ENCODE measurements at places on chromosomes 2 and 18. TPM values are rescaled to one million over a fixed set of nuclear protein-coding genes. Genes with fewer than 3 reads are reported as not detected.
A peak's percentile ranks its signal among the peaks of the same experiment; 100 is the strongest.

DNA sequence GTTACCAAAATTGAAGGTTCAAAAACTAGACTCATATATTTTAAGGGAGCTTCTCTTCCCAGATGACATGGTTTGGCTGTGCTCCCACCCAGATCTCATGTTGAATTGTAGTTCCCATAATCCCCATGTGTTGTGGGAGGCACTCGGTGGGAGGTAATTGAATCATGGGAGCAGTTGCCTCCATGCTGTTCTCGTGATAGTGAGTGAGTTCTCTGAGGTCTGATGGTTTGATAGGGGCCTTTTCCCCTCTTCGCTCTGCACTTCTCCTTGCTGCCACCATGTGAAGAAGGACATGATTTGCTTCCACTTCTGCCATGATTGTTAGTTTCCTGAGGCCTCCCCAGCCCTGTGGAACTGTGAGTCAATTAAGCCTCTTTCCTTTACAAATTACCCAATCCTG lies 140.1 kb downstream of the MAIP1 start:
- H3K27ac ChIP-seq, result no peak overlapping the region
- DNase-seq, result no peak

GRCh38 chr2:39241588-39241987 lies 2.2 kb downstream of the CDKL4 start:
- H3K27me3 ChIP-seq, result no peaks in the 10 kb centered on the region
- H3K4me3 ChIP-seq, result no peak overlapping the region
- peaks cover 10% of the 10 kb centered on the region for H3K36me3 ChIP-seq
- H3K27ac ChIP-seq, result no peak overlapping the region
- peaks cover 5% of the 10 kb centered on the region for H3K4me1 ChIP-seq

GRCh38 chr2:119759451-119760236 lies at the start of gene PTPN4:
Gene PTPN4 (plus strand): TSS chr2:119759922. CDS start chr2:119809854, 49,932 bp downstream.
- H3K36me3 ChIP-seq, result no peaks in the 10 kb centered on the region
- peak within 1 kb of the TSS; percentile 96 for H3K4me3 ChIP-seq
- peaks cover 3% of the 10 kb centered on the region for H3K27me3 ChIP-seq
- peak within 1 kb of the TSS; percentile 97 for H3K27ac ChIP-seq

DNA sequence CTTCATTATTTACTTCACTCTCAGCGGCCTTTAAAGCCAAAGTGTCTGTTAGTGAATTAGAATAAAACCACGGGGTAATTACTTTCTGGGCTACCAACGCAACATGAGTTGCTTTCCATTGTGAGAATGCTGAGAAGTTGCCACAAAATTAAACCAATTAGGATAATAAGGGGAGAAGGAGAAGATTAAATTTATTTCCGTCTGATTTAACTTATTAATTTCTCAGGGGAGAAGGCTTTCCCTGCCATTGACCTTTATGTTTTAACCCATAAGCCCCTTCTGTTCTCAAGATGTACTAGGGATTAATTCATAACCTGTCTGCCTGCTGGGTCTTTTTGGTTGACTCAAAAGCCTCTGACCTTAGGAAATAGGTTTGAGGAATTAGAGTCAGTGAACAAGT lies 42.3 kb upstream of the IGFBP5 start:
- H3K4me1 ChIP-seq, result peaks cover 77% of the 10 kb centered on the region
- no peak for DNase-seq
- no peaks in the 10 kb centered on the region for H3K27me3 ChIP-seq
- peaks cover 2% of the 10 kb centered on the region for H3K36me3 ChIP-seq
- no peak overlapping the region for H3K4me3 ChIP-seq
- H3K27ac ChIP-seq, result no peak overlapping the region

DNA sequence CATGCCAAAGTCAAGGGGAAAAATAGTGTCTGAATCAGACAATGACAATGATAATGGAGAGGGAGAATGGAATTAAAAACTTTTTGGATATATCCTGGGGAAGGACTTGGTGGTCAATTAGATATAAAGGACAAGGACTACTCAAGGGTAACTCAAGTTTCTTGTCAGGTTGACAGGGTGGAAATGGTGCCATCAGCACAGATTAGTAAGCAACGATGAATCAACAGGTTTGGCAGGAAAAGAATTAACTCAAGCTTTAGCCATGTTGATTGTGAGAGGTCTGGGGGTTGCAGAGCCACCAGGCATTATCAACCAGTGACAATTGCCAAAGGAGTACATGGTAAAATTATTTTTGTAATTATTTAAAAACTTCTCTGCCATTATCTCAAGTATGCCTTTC lies 35.8 kb upstream of the SPATS2L start:
- H3K4me3 ChIP-seq, result no peak overlapping the region
- no peak for DNase-seq
- H3K27ac ChIP-seq, result no peak overlapping the region

GRCh38 chr2:88451811-88452564 lies 505 bp downstream of the FOXI3 start:
- peak overlapping the region; percentile 3 for H3K4me3 ChIP-seq
- H3K4me1 ChIP-seq, result peaks cover 5% of the 10 kb centered on the region
- H3K36me3 ChIP-seq, result no peaks in the 10 kb centered on the region
- DNase-seq, result peak; percentile 20
- no peak overlapping the region for H3K27ac ChIP-seq

- no peak for DNase-seq
- H3K36me3 ChIP-seq, result no peaks in the 10 kb centered on the region
- H3K27ac ChIP-seq, result no peak overlapping the region
- H3K27me3 ChIP-seq, result no peaks in the 10 kb centered on the region
- peaks cover 16% of the 10 kb centered on the region for H3K4me1 ChIP-seq
- H3K4me3 ChIP-seq, result no peak overlapping the region
Observed at GRCh38 chr2:105617631-105618350, 126.9 kb upstream of the NCK2 start.

GRCh38 chr2:239292959-239293774 lies 107.7 kb downstream of the HDAC4 start:
- H3K36me3 ChIP-seq, result no peaks in the 10 kb centered on the region
- H3K27ac ChIP-seq, result no peak overlapping the region
- no peaks in the 10 kb centered on the region for H3K27me3 ChIP-seq

GRCh38 chr2:206176121-206176520 lies 16.4 kb downstream of the EEF1B2 start:
- no peaks in the 10 kb centered on the region for H3K27me3 ChIP-seq
- no peak overlapping the region for H3K27ac ChIP-seq
- no peak overlapping the region for H3K4me3 ChIP-seq
- peaks cover 7% of the 10 kb centered on the region for H3K36me3 ChIP-seq
- no peak for DNase-seq

GRCh38 chr2:232697807-232698110 lies 628 bp downstream of the GIGYF2 start:
- H3K36me3 ChIP-seq, result peaks cover 4% of the 10 kb centered on the region
- H3K4me1 ChIP-seq, result peaks cover 37% of the 10 kb centered on the region
- no peak for DNase-seq
- H3K27ac ChIP-seq, result peak overlapping the region; percentile 93
- peak overlapping the region; percentile 96 for H3K4me3 ChIP-seq

DNA sequence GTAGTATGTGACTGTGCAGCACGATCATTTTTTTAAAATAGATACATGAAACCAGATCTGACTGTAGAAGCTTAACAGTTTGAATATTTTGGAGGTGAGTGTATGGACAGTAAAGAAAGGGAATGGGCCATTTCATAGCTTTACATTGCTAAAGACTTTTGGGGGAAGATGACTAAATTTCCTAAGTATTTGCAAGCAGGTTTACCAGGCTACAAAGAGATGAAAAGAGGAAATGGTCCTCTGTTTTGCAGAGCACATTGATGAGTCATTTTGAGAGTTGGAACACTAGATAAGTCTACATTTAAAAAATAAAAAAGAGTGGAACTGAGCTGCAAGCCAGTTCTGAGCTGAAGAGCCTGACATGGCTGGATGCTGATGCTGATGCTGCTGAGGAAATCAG lies 115.7 kb upstream of the LRATD1 start:
- H3K4me3 ChIP-seq, result no peak overlapping the region
- no peaks in the 10 kb centered on the region for H3K36me3 ChIP-seq
- DNase-seq, result no peak
- peaks cover 6% of the 10 kb centered on the region for H3K4me1 ChIP-seq
- no peak overlapping the region for H3K27ac ChIP-seq
- no peaks in the 10 kb centered on the region for H3K27me3 ChIP-seq

- no peak for DNase-seq
- H3K4me3 ChIP-seq, result no peak overlapping the region
- no peaks in the 10 kb centered on the region for H3K27me3 ChIP-seq
- no peaks in the 10 kb centered on the region for H3K4me1 ChIP-seq
- peak overlapping the region; percentile 28 for H3K27ac ChIP-seq
- H3K36me3 ChIP-seq, result peaks cover 44% of the 10 kb centered on the region
Observed at GRCh38 chr2:230793572-230794359, 71.0 kb upstream of the ITM2C start.

- H3K36me3 ChIP-seq, result peaks cover 15% of the 10 kb centered on the region
- H3K27ac ChIP-seq, result no peak overlapping the region
- H3K4me1 ChIP-seq, result peaks cover 36% of the 10 kb centered on the region
- no peak overlapping the region for H3K4me3 ChIP-seq
- H3K27me3 ChIP-seq, result no peaks in the 10 kb centered on the region
Observed at GRCh38 chr2:120929829-120930228, 194.2 kb downstream of the GLI2 start.

- H3K4me3 ChIP-seq, result peak overlapping the region; percentile 51
- H3K36me3 ChIP-seq, result no peaks in the 10 kb centered on the region
- peaks cover 21% of the 10 kb centered on the region for H3K4me1 ChIP-seq
Observed at GRCh38 chr2:62410926-62411456, 95.0 kb downstream of the TMEM17 start.

- H3K27ac ChIP-seq, result no peak overlapping the region
- no peak overlapping the region for H3K4me3 ChIP-seq
- H3K36me3 ChIP-seq, result no peaks in the 10 kb centered on the region
Observed at GRCh38 chr2:27143285-27143684, 4.1 kb upstream of the PRR30 start.

GRCh38 chr2:187138265-187138664 lies 289.3 kb upstream of the ZSWIM2 start:
- no peak overlapping the region for H3K4me3 ChIP-seq
- H3K4me1 ChIP-seq, result no peaks in the 10 kb centered on the region
- no peaks in the 10 kb centered on the region for H3K27me3 ChIP-seq
- peak; percentile 3 for DNase-seq
- H3K27ac ChIP-seq, result no peak overlapping the region

- no peak for DNase-seq
- peaks cover 44% of the 10 kb centered on the region for H3K27me3 ChIP-seq
- no peaks in the 10 kb centered on the region for H3K4me1 ChIP-seq
Observed at GRCh38 chr2:190412966-190413365, 4.8 kb downstream of the MFSD6 start.

GRCh38 chr2:12587729-12588522 lies 128.8 kb upstream of the TRIB2 start:
- no peak overlapping the region for H3K4me3 ChIP-seq
- no peak for DNase-seq
- no peaks in the 10 kb centered on the region for H3K36me3 ChIP-seq
- H3K27me3 ChIP-seq, result no peaks in the 10 kb centered on the region
- H3K27ac ChIP-seq, result no peak overlapping the region
- H3K4me1 ChIP-seq, result no peaks in the 10 kb centered on the region

DNA sequence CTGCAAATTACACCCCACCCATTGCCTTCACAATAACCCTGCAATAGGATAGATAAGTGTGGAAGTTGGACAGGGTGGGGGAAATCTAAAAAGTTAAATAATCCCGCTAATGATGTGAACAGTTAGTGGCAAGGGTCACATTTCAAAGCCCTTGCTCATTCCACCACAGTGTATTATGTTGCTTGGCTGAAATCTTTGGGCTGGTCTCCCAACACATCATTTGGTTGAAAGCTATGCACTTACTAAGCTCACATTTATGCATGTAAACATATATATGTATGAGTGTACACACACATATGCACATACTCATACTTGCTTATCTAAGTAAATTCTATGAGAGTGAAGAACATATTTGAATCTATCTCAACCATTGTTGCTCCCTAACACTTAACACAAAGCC lies 197.8 kb downstream of the RDH14 start:
- no peaks in the 10 kb centered on the region for H3K4me1 ChIP-seq
- H3K27ac ChIP-seq, result no peak overlapping the region
- H3K27me3 ChIP-seq, result no peaks in the 10 kb centered on the region

- peaks cover 16% of the 10 kb centered on the region for H3K4me1 ChIP-seq
- peak overlapping the region; percentile 61 for H3K4me3 ChIP-seq
- no peaks in the 10 kb centered on the region for H3K27me3 ChIP-seq
- no peak for DNase-seq
Observed at GRCh38 chr2:230985519-230986231, 10.2 kb upstream of the SPATA3 start.

DNA sequence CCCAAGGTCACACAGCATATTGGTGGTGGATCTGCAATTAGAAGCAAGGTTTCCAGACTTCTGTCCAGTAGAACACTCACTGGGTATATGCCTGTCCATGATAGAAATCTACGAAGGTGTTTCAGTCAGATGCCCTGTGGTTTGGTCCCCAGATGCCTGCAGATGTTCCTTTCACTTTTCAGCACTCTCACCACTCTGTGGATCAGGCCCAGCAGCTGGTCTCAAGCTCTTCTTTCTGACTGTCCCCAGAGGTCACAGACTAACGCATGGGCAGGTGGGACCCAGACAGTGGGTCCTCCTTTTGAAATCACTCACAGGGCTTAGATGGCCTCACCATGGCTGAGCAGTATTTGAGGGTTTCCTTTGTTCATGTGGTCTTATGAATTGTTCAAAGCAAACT lies 376.5 kb downstream of the ALK start:
- no peaks in the 10 kb centered on the region for H3K27me3 ChIP-seq
- H3K4me1 ChIP-seq, result no peaks in the 10 kb centered on the region
- H3K4me3 ChIP-seq, result no peak overlapping the region
- H3K36me3 ChIP-seq, result no peaks in the 10 kb centered on the region

DNA sequence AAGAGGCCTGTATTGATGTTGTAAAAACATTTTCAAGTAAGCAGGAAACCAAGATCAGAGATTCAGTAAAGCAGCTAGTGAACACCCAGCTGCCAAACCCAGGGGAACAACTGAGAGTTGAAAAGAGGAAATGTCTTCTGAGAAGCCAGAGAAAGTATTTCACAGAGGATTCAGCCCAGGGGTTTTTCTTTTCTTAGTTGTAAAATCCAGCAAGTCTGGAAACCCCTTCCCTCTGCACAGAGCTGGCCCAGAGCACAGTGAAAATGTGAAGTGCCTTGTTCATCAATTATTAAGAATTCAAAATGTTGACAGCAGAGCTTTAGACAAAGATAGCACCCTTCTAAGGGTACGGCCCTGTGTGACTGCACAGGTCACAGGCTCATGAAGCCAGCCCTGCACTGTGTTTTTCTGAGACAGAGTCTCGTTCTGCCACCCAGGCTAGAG lies 28.4 kb downstream of the AFF3 start:
- no peak overlapping the region for H3K4me3 ChIP-seq
- DNase-seq, result no peak
- peaks cover 6% of the 10 kb centered on the region for H3K36me3 ChIP-seq
- H3K27ac ChIP-seq, result no peak overlapping the region
- peaks cover 10% of the 10 kb centered on the region for H3K4me1 ChIP-seq
- no peaks in the 10 kb centered on the region for H3K27me3 ChIP-seq

PIEZO2 gene
- 17.0 TPM for total RNA-seq

HOXD10 gene
- total RNA-seq, result not detected

NEB gene
- 0.77 TPM for total RNA-seq

SKOR2 gene
- total RNA-seq, result 1.4 TPM

RAD51AP2 gene
- 0.16 TPM for total RNA-seq

ACTG2 gene
- not detected for total RNA-seq

GCG gene
- 0.27 TPM for total RNA-seq

SGPP2 gene
- total RNA-seq, result not detected

REG3A gene
- total RNA-seq, result not detected

TSPYL6 gene
- not detected for total RNA-seq

NRP2 gene
- 90.3 TPM for total RNA-seq

SLC23A3 gene
- total RNA-seq, result 1.5 TPM

KCNG2 gene
- total RNA-seq, result not detected
